NCI-H345 (cell line): ENCODE measurements at places on chromosomes 16 and 17.
A peak's percentile ranks its signal among the peaks of the same experiment; 100 is the strongest.

- no peak for DNase-seq
These were observed 775 bp upstream of the CHP2 start for GRCh38 chr16:23753908-23754593.

DNA sequence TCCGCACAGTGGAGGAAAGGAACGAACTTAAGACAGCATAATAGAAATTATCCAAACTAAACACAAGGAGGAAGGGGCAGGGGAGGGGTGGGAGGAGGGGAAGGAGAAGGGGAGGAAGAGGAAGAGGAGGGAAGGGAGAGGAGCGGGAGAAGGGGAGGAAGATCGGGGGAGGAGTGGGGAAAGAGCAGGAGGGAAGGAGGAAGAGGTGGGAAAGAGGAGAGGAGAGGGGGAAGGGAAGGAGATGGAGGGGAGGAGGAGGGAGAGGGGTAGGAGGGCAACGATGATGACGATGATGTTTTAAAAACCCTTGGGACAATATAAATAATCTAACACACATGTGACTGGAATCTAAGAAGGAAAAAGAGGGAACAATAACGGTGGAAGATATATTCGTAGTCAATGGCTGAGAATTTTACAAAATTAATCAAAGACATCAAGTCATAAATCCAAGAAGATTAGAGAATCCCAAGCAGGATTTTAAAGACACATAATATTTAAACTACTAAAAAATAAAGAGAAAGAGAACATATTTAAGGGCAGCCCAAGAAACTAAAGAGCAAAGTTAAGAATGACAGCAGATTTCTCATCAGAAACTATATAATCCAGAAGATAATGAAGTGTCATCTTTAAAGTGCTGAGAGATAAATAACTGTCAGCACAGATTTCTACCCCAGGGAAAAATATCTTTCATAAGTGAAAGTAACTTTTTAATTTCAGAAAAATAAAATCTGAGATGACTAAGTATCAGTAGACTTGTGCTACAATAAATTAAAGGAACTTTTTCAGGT is 30.2 kb downstream of the C16orf95 start:
- DNase-seq: no peak

DNA sequence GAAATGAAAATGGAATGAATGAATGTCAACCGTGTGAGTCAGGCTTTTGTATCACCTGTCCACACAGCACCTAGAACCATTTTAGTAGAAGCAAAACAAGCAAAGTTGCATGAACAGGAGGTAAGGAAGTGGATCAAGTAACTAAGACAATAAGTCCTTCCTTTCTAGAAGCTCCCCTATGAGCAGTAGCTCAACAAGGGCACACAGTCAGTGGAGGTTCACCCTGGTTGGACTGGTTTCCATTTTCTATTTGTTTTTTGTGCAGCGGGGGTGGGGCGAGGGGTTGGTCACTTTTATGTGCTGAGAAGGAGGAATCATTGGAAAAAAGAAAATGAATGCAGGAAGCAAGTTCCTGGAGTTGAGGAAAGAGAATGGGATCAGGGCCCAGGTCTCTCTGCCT is 4.0 kb upstream of the HSBP1 start:
- no peak for DNase-seq

GRCh38 chr16:25553711-25554436 is 137.9 kb upstream of the HS3ST4 start:
- no peak for DNase-seq

DNA sequence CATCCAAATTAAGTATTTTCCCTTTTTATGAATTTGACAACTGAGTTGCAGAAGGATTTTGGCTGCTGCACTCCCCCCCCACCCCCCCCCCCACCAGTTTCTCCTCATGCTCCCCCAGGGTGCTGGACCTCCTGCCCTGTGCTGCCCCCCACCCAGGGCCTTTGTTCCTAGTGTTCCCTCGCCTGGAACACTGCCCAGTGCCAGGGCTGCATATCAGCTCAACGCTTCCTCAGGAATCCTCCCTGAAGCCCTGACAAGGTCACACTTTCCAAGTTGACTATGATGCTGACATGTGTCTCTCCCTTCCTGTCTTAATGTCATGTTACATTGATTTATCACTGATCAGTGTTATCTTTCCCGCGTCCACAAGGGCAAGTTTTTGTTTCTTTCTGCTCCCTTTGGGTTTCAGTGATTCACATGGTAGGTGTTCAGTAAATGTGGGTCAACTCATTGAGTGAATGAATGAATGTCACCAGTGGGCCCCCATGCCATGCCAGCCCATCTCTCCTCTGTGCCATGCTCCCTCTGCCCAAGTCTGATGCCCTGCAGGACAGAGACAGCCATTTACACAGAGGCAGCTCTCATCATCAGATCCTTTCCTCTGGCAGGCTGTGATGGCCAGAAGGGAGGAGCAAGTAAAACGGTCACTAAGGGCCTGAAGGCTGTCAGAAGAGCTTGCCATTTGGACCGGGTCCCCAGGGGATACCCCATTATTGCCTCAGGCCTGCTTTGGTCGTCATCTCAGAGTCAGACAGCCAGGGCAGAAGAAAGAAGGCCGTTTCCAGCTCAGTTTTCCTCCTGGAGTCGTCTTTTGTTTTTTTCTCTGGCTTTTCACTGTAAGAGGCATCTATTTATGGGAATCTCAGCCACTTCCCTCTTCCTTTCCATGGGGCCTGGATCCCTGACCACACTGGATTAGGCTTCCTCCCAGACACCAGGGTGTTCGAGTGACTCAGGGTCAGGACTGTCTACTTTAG is 386.2 kb downstream of the SNX29 start:
- DNase-seq: no peak

DNA sequence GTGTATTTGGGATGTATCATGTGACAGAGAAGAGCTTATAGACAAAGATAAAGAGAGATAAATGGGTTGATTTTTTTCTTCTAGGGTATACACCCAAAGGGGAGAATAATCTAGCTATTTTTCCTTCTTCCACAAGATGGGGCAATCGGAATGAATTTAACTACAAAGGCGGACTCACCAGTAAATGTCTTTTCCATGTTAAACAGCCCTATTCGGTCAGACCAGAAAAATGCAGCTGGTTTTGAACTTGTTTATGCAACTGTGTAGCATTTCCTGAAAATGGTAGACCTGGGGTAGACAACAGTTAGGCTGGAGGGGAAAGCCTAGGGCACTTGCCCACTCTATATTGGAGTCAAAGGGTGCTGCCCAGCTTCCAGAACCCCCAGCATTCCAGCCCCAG is 477.1 kb downstream of the TOX3 start:
- peak; percentile 62 for DNase-seq

DNA sequence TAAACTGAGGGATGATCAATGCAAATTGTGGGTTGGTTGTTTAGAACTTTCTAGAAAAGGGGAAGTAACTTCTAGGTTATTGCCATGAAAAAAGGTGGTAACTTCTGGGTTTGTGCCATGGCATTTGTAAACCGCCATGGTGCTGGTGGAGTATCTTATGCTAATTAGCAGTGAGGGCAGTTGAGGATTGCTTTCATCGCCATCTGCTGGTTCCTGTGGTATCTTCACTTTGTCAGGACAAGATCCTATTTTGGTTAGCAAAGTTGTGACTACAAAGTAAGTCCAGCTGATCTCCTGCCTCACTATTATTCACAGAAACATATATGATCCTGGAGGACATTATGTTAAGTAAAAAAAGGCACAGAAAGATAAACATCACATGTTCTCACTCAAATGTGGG is 1332.3 kb downstream of the CDH11 start:
- DNase-seq: no peak

- no peak for DNase-seq
These were observed 656 bp upstream of the FUS start for GRCh38 chr16:31179219-31179746.

- no peak for DNase-seq
These were observed 58.7 kb downstream of the CMC2 start for GRCh38 chr16:80947708-80948625.

DNA sequence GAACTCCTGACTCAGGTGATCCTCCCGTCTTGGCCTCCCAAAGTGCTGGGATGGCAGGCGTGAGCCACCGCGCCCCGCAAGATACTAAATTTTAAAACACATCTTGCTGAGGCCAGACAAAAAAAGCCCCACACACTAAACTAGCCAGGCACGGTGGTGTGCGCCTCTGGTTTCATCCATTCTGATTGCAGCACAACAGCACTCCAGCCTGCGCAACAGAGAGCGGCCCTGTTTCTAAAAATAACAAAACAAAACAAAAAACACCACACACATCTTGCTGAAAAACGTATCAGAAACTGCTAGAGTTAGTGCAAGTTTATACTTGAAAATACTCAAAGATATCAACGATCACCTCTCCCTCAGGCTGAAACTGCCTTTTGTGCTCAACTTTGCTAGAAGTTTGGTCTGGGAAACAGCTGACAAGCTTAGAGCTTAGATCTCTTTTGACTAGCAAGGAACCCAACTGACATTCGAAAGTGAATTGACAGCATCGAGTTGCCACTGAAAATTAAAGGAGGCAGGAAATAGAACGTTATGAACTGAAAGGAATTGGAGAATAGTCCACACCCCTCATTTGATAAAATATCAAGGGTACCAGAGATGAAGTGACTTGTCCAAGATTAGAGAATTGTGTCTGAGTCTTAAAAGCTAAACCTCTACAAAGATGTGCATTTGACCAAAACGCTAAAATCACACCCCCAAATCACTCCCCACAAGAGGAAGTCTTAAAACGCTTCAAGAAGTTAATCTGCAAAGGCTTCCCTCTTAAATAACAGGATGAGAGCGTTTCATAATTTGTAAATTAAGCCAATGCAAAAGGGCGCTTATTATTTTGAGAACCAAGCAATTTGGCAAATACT is 908 bp downstream of the COG4 start:
- DNase-seq: no peak

DNA sequence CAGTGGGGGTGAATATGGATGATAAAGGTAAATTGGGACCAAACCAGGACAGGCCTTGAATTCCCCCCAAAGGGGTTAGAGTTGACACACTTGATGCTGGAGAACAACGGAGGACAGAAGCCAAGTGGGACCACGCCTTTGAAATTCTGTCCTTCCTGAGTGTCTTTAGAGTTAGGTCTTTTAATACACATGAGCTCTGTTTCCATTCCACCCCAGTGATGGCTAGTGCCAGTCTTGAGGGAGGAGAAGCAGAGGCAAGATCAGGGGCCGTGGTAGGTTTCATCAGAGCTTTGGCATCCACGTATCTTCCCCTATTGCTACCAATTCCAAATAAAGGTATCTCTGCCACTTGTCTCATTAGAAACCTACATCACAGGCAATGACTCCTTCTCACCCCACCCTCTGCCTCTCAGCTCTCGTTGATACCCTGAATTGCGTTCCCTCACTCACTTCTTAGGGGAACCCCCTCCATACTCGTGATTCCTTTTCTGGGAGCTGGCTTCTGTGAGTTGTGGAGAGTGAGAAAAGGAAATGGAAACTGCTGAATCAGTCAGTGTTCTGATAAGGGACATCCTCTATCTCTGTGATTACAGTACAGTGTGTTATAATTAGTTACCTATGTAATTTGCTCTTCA is 2.4 kb upstream of the CCL3L1 start:
- no peak for DNase-seq

DNA sequence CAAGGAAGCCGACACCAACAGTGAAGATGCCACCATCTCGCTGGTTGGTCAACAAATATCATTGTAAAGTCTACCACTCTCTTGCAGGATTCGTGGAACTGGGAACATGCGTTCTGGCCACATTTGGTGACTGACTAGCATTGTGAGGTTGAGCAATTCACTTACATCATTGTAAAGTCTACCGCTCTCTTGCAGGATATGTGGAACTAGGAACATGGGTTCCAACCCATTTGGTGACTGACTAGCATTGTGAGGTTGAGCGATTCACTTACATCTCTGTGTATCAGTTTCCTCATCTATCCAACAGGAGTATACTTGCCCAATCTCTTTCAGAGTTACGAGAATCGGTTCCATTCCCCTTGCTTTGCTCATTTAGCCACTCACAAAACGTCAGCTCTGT is 42.6 kb upstream of the RPH3AL start:
- no peak for DNase-seq

GRCh38 chr16:48609652-48610029 is 339 bp downstream of the N4BP1 start:
- peak; percentile 34 for DNase-seq

DNA sequence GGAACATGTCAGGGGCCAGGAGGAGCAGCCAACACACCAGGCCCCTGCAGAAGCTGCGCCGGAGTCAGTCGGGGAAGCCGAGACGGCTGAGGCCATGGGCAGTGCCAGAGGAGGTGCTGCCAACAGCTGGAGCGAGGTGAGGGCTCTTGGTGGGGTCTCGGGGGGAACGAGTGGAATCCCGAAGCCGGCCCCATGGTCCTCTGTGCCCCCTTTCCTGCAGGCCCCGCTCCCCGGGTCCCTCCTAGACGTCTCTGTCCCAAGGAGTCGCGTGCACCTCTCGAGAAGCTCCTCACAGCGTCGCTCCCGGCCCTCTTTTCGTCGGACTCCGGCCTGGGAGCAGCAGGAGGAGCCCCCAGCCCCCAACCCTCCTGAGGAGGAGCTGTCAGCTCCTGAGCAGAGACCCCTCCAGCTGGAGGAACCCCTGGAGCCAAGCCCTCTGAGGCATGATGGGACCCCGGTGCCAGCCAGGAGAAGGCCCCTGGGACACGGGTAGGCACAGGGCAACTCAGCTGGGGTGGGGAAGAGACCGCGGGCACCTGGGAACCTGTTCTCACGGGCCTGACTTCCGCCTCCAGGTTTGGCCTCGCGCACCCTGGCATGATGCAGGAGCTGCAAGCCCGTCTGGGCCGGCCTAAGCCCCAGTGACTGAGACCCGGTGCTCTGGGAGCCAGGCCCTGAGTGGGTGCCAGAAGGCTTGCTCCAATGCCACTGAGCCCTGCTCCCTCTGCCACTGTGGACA is 3.6 kb downstream of the APOBR start:
- no peak for DNase-seq

- DNase-seq: no peak
These were observed 19.0 kb downstream of the MEAK7 start for GRCh38 chr16:84485255-84486010.

GRCh38 chr17:79991924-79992648 is 43.6 kb downstream of the TBC1D16 start:
- DNase-seq: peak; percentile 79

DNA sequence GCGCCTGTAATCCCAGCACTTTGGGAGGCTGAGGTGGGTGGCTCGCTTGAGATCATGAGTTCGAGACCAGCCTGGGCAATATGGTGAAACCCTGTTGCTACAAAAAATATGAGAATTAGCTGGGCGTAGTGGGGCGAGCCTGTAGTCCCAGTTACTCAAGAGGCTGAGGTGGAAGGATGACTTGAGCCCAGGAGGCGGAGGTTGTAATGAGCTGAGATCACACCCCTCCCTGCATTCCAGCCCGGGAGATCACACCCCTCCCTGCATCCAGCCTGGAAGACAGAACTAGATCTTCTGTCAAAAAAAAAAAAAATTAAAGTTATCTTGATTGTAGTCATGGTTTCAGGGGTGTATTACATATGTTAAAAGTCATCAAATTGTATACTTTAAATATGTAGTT is 26.8 kb upstream of the GLG1 start:
- no peak for DNase-seq

- DNase-seq: no peak
These were observed 16.8 kb downstream of the SNX20 start for GRCh38 chr16:50664270-50664669.

DNA sequence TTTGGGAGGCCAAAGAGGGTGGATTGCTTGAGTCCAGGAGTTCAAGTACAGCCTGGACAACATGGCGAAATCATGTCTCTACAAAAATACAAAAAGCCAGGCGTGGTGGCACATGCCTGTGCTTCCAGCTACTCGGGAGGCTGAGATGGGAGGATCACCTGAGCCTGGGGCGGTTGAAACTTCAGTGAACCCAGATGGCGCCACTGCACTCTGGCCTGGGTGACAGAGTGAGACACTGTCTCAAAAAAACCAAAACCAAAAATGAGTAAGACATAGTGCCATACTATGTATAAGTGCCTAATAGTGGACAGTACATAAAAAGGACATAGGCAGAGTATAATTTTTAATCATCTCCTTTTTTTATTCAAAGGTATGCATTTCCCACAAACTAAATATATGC is 4.0 kb downstream of the CTC1 start:
- DNase-seq: no peak
